ENCODE measurements at places on chromosomes 12 and 14.

DNA sequence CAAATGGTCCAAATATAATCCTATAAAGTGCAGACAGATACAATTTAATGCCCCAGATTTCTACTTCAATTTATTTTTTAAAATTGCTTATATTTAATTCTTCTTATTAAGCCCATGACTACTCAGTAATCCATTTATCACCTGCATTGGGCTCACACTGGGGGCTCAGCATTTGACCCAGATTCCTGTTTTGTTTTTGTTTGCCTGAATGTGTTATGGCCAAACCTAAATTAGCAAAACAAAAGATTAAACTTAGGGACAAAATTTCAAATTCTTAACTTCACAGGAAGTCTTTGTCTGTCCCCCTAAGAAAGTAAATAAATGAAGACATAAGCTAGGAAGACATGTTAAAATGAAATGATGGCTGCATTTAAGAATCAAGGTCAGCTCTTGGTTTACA, 322.3 kb downstream of the RMST start:
- DNase-seq = no peak

DNA sequence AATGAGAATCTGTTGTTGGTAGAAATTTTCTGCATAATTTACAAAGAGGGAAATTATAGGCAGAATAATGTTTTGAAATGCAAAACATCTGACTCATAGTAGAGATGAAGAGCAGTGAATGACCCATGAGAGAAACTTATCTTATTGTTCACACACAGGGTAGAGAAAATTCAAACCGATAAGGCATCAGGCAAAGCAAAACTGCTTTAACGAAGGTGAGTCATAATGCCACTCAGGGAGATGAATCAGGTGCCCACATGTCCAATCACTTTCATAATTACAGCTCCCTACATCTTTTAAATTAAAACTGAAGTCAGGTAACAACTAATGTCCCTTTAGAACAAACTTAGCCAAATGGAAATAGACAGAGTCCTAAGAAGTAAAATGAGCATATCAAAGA, 265.6 kb upstream of the GARIN6 start:
- no peak for DNase-seq

GRCh38 chr12:19436931-19437330, 2.4 kb upstream of the AEBP2 start:
- no peak for DNase-seq

- DNase-seq = no peak
Observed at GRCh38 chr12:117882181-117882580, 86.6 kb downstream of the KSR2 start.

GRCh38 chr12:109289551-109289950, 19.5 kb downstream of the FOXN4 start:
- DNase-seq = no peak

- no peak for DNase-seq
Observed at GRCh38 chr12:123996581-123996980, 23.6 kb downstream of the ZNF664 start.

- DNase-seq = peak; percentile 38
Observed at GRCh38 chr12:53207042-53207441, at the start of gene ITGB7. Gene ITGB7 (minus strand): TSS chr12:53207251. CDS start chr12:53200443, 6,808 bp downstream.

DNA sequence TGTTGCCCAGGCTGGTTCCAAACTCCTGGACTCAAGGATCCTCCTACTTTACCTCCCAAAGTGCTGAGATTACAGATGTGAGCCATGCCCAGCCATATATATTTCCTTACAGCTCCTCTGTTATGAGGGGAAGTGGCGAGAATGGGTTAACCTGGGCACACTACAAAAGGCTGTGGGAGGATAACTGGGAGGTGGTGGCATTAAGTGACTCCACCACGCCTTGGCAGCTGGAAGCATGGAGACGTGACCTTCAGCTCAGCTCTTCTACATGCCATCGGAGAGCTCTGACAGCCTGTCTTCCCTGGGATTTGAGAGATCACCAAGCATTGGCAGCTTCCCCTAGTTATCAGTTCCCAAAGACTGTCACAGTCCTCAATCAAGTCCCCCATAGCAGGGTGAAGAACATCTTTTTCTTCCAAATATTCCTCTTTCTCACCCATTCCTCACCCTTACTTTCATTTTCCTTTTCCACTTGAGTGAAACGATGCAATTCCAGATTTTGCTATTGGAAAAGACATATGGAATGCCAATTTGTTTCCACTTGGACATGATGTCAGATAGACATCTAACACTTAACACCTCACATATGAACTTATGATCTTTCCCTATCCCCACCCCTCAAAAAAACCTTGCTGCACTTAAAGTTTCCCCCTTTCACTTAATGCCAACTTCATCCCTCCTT, 48.5 kb downstream of the PHLDA1 start:
- no peak for DNase-seq

DNA sequence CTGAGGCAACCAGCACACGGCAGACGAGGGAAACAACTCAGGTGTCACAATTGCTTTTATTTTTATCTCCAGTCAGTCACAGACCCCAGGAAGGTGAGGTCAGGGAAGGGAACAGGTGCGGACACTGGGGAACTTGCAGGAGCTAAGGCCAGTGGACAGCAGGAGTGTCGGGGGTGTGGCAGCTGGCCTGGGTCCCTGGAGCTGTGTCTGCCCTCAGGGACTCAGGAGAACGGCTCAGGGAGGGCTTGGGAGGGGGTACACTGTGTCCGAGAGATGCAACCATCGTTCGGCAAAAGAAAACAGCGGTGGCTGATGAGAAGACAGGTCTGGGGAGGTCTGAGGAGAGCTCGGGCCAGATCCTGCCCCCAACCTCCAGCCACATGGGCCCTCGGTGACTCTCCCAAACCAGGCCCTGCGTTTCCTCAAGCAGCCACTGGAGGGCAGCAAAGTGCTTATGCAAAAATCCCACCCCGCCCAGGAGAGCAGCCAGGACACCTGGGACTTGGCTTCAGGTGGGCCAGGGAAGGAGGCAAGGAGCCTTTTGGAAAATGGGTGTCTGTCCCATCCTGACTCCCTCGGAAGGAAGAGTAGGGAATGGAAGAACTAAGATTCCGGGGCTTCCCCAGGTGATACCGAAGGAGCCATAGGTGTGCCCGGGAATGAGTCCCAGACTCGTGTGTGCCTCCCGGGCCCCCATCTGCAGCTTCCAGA, 24.1 kb upstream of the BCDIN3D start:
- DNase-seq = peak; percentile 51

DNA sequence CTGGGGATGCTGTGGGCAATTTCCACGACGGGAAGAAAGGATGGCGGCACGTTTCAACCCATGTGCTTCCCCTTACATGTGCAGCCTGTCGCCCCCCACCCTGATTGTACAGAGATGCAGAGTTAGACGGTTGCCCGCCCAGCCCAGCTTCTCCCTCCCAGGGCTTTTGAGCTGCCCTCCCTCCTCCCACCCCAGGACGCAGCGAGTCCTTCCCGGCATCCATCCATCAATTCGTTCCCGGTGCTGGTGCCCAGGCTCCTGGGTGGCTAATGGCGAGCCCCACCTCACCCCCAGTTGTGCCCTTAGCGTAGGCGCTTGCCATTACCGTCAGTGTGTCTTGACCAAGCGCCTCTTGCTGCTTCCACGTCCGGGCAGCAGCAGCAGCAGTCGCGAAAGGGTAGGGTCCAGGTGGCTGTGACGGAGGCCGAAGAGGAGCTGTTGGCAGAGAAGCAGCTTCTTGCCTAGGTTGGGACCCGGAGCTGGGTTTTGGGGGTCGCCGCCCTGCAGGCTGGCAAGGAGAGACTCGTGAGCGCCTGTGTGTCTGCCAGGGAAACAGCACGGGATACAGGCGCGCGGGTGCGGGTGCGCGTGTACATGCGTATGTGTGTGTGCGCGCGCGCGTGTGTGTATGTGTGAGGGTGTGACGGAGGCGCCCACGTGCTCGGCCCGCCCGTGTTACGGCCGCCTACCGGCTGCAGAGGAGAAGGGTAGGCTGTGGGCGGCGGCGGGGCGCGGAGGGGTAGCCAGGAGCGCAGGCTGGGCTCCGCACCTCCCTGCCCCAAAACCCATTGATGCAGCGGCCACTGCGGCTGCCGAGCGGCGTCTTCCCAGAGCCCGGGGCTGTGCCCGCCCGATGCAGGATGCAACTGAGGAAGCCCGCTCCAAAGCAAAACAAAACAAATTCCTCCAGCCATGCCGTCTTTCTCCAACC, at the start of gene SLC6A15:
TSS of gene SLC6A15 (minus strand) at position 602 of the 931 bp plus-strand sequence. CDS start 20,679 bp downstream, outside the sequence.
- no peak for DNase-seq

GRCh38 chr14:56390859-56391258, 188.7 kb upstream of the TMEM260 start:
- DNase-seq = no peak

GRCh38 chr14:23556700-23557440, 799 bp downstream of the THTPA start:
- no peak for DNase-seq

All from stimulated activated CD8-positive, alpha-beta memory T cell treated with anti-CD3 and anti-CD28 coated beads, Interleukin-4, amount 100 ng/mL, for 1 hour (primary cell).